ENCODE measurements at places on chromosomes 1 and 21. TPM values are rescaled to one million over a fixed set of nuclear protein-coding genes. Genes with fewer than 3 reads are reported as not detected.

GRCh38 chr1:233897325-233898162, 6.9 kb upstream of the SLC35F3 start:
- DNase-seq: no peak
- H3K27ac ChIP-seq: no peak overlapping the region
- H3K27me3 ChIP-seq: peaks cover 7% of the 10 kb centered on the region
- no peak overlapping the region for H3K4me3 ChIP-seq
- no peaks in the 10 kb centered on the region for H3K36me3 ChIP-seq

- DNase-seq: no peak
- H3K4me3 ChIP-seq: no peak overlapping the region
- no peak overlapping the region for H3K27ac ChIP-seq
- H3K27me3 ChIP-seq: no peaks in the 10 kb centered on the region
- H3K4me1 ChIP-seq: peaks cover 12% of the 10 kb centered on the region
Observed at GRCh38 chr1:223011505-223011856, 131.6 kb downstream of the TLR5 start.

- no peak overlapping the region for H3K4me3 ChIP-seq
- no peaks in the 10 kb centered on the region for H3K27me3 ChIP-seq
- no peak for DNase-seq
Observed at GRCh38 chr1:247638781-247639180, 33.4 kb downstream of the OR2G3 start.

DNA sequence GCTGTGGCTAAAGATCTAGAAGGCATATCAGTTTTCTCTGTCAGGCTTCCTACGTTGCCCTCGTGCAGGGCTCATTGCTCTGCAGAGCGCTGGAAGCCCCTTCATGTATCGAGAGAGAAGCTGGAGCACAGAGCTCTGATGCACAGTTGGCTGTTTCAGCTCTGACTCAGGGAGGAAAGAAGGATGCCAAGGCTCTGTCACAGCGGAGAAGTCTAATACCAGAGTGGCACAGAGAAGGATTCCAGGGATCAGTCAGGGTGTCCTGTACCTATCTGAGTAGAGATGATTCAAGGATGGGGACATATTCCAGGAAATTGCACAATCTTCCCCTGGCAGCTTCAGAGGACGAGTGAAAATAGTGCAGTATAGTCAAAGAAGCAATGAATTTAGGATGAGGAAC, 179.2 kb upstream of the FMN2 start:
- no peaks in the 10 kb centered on the region for H3K36me3 ChIP-seq
- no peak overlapping the region for H3K4me3 ChIP-seq
- DNase-seq: no peak

Gene ZNF593OS
- not detected for total RNA-seq

Gene EXTL1
- 3.4 TPM for total RNA-seq

Gene FAM163A
- total RNA-seq: not detected

Measured in suprapubic skin (tissue), 4 donors.